ENCODE measurements at places on chromosomes 11 and 22.
A peak's percentile ranks its signal among the peaks of the same experiment; 100 is the strongest.

GRCh38 chr22:22458896-22459588 lies 49.5 kb downstream of the ZNF280B start:
- DNase-seq: peak; percentile 16
- H3K27me3 ChIP-seq: peaks cover 25% of the 10 kb centered on the region
- H3K4me1 ChIP-seq: no peaks in the 10 kb centered on the region
- no peaks in the 10 kb centered on the region for H3K36me3 ChIP-seq
- H3K27ac ChIP-seq: no peak overlapping the region

DNA sequence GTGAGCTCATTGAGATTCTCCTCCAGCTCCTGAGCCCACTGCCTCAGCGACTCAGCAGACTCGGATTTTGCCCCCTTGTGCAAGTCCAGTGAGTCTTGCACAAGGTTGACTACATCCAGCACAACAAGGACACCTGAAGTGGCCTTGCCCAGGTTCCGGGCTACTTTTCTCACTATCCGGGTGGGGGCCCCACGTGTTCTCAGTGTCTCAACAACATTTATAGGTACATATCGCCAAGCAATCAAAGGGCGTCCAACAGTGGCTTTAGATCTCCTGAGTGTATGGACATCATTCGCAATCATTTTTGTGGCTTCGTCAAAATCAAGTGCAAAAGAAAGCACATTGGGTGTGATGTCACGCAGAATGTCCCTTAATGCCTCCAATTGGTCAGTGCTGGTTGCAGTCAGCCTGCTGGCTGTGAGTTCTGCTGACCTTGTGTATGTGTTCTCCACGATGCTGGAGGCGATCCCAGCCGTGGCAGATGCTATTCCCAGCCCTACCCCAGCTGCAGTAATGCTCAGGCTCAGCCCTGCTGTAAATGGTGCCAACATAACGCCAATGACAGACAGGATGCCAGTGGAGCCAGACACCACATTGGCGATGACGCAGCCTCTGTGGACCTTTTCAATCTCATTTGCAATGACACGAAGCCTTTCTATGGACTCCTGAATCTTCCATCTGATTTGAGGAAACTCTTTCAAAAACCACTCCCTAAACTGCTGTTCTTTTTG lies 10.3 kb downstream of the APOL4 start:
- no peak for DNase-seq
- H3K4me3 ChIP-seq: no peak overlapping the region
- no peak overlapping the region for H3K27ac ChIP-seq
- H3K27me3 ChIP-seq: no peaks in the 10 kb centered on the region

- no peak overlapping the region for H3K27ac ChIP-seq
- H3K4me3 ChIP-seq: no peak overlapping the region
- no peak for DNase-seq
- no peaks in the 10 kb centered on the region for H3K4me1 ChIP-seq
- H3K27me3 ChIP-seq: no peaks in the 10 kb centered on the region
Observed at GRCh38 chr11:84345597-84345996, 1059.4 kb upstream of the CCDC90B start.

DNA sequence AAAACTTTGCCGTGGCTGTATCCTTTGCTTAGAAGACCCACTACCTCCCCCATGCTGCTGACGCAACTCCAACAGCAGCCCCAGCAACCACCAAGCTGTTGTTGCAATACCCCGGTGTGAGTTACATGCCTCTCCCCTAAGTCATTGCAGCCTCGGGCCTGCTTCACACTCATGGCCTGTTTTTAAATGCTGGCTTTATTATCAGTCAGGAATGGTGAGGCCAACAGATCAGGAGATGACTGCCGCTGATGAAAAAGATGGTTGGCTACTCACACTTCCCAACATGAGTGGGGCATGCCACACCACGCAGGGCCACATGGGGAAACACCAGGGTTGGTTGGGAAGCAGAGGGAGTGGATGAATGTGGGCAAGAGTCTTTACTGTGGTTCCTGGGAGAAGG lies 171.5 kb upstream of the SYT13 start:
- H3K36me3 ChIP-seq: no peaks in the 10 kb centered on the region
- H3K27me3 ChIP-seq: no peaks in the 10 kb centered on the region
- no peak overlapping the region for H3K4me3 ChIP-seq
- no peak overlapping the region for H3K27ac ChIP-seq
- no peaks in the 10 kb centered on the region for H3K4me1 ChIP-seq

DNA sequence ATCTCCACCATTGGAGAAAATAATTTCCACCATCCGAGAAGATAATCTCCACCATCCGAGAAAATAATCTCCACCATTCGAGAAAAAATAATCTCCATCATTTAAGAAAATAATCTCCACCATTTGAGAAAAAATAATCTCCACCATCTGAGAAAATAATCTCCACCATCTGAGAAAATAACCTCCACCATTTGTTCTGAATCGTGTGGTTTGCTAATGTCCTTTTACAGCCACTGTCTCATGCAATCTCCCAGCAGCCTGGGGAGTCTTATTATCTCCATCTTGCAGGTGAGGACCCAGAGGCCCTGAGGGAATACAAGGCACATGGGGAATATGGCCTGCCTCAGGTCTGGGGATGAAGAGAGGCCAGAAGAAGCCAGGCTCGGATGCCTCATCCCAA lies 54.1 kb upstream of the TCF20 start:
- peak overlapping the region; percentile 40 for H3K4me3 ChIP-seq
- H3K36me3 ChIP-seq: no peaks in the 10 kb centered on the region
- H3K27me3 ChIP-seq: no peaks in the 10 kb centered on the region

GRCh38 chr11:28072321-28072720 lies 35.6 kb downstream of the KIF18A start:
- H3K4me1 ChIP-seq: no peaks in the 10 kb centered on the region
- no peak overlapping the region for H3K27ac ChIP-seq
- no peak overlapping the region for H3K4me3 ChIP-seq
- DNase-seq: no peak
- H3K36me3 ChIP-seq: peaks cover 16% of the 10 kb centered on the region

DNA sequence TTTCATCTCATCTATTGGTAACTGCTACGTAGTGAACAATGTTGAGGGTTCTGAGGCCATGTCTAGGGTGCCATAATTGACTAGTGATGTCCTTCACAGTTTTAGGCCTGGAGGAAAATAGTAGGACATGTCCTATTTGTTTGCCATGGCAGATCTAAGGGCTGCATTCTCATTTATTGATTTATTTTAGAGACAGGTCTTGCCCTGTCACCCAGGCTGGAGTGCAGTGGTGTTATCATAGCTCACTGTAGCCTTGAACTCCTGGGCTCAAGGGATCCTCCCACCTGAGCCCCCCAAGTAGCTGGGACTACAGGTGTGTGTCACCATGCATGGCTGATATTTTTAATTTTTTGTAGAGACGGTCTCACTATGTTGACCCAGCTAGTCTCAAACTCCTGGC lies 5.2 kb downstream of the CEP164 start:
- peaks cover 10% of the 10 kb centered on the region for H3K4me1 ChIP-seq
- H3K36me3 ChIP-seq: no peaks in the 10 kb centered on the region
- no peaks in the 10 kb centered on the region for H3K27me3 ChIP-seq
- no peak overlapping the region for H3K27ac ChIP-seq
- DNase-seq: no peak

GRCh38 chr22:20437613-20438426 lies at the start of gene SCARF2:
TSS of gene SCARF2 (minus strand) at chr22:20437825. CDS start at chr22:20437754, 71 bp downstream.
- H3K4me3 ChIP-seq: peak within 1 kb of the TSS; percentile 39
- DNase-seq: peak; percentile 34
- H3K27me3 ChIP-seq: peaks cover 23% of the 10 kb centered on the region
- H3K27ac ChIP-seq: no peak within 1 kb of the TSS

- H3K4me3 ChIP-seq: no peak overlapping the region
- no peaks in the 10 kb centered on the region for H3K36me3 ChIP-seq
- H3K27ac ChIP-seq: no peak overlapping the region
- no peaks in the 10 kb centered on the region for H3K27me3 ChIP-seq
- DNase-seq: no peak
Observed at GRCh38 chr11:37907436-37908218, 1309.6 kb upstream of the RAG2 start.

DNA sequence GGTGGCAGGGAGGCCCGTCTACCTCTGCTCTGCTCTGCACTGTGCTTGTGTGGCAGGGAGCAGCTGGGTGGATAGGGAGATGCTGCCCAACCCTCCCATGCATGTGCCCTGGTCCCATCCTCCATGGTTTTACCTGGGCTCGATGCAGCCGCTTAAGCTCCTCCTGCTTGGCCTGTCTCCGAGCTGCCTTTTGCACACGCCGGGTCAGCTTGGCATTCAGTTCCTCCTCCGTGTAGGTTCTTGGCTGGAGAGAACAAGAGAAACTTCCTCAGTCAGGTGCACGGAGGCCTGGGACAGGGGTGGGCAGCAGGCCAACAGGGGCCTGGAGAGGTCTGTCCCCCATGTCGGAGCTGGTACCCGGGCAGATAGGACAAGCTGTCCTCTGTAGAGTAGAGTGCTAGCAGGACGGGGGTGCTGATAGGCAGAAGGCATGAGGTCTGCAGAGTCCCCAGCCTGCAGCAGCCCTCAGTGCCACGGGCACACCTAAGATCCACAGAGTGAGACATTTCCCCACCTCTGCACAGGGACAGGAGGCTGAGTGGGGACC lies 36.4 kb upstream of the BID start:
- no peak overlapping the region for H3K27ac ChIP-seq
- no peaks in the 10 kb centered on the region for H3K4me1 ChIP-seq
- peaks cover 52% of the 10 kb centered on the region for H3K36me3 ChIP-seq
- no peak for DNase-seq

DNA sequence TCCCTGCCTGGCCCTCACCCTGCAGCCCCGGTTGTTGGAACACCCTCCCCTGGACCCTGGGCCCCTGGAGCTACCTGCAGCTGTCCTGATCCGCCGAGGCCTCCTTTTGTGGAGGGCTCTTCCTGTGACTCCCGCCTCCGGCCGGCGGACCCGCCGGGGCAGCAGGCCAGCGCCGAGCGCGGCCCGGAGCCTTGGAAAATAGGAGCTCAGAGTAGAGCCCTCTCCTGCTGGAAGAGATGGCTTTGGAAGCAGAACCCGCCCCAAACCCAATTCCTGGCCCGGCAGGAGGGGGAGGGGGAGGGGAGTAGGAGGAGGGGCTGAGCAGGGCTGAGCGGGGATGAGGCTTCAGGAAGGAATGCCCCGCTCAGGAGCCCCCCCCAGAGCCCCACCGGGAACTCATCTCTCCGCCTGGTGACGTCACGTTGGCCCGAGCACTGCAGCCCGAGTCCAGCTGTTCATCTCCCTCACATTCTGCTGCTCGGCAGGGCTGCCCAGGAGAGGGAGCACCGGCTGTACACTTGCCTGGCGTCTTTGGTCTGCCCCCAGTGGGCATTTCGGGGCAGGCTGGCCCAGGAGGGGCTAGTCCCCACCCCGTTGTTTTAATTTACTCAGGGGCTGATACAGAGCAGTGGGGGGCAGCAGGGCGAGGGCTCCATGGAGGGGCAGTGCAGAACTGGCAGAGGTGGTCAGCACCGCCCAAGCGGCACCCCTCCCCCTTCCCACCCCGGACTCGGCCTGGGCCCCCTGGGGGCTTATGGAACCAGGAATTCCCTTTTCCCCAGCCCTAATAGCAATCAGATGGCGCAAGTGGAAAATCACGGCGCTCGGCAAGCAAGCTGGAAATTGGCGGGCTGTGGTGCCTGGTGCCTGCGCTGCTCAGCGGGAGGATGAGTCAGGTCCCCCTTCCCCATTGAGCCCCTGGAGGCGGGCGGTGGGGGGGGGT lies at the start of gene MRGPRF:
Gene MRGPRF, minus strand, starts transcription at position 238 of the 943 bp plus-strand sequence. CDS start 3,345 bp downstream, outside the sequence.
- peak; percentile 13 for DNase-seq
- H3K4me3 ChIP-seq: no peak within 1 kb of the TSS
- H3K27me3 ChIP-seq: peaks cover 73% of the 10 kb centered on the region
- H3K27ac ChIP-seq: no peak within 1 kb of the TSS
- no peaks in the 10 kb centered on the region for H3K36me3 ChIP-seq

GRCh38 chr11:40722179-40722795 lies 737.2 kb downstream of the LRRC4C start:
- H3K4me1 ChIP-seq: no peaks in the 10 kb centered on the region
- no peaks in the 10 kb centered on the region for H3K27me3 ChIP-seq
- H3K27ac ChIP-seq: no peak overlapping the region
- peak; percentile 43 for DNase-seq
- no peak overlapping the region for H3K4me3 ChIP-seq

- peaks cover 17% of the 10 kb centered on the region for H3K4me1 ChIP-seq
- no peak overlapping the region for H3K27ac ChIP-seq
- H3K4me3 ChIP-seq: no peak overlapping the region
- DNase-seq: no peak
Observed at GRCh38 chr11:96391698-96392307, 2.0 kb downstream of the JRKL start.

GRCh38 chr11:65384301-65384889 lies 1.9 kb upstream of the SLC25A45 start:
- peaks cover 12% of the 10 kb centered on the region for H3K36me3 ChIP-seq
- H3K27me3 ChIP-seq: no peaks in the 10 kb centered on the region
- no peak overlapping the region for H3K4me3 ChIP-seq
- DNase-seq: no peak
- peak overlapping the region; percentile 51 for H3K27ac ChIP-seq

DNA sequence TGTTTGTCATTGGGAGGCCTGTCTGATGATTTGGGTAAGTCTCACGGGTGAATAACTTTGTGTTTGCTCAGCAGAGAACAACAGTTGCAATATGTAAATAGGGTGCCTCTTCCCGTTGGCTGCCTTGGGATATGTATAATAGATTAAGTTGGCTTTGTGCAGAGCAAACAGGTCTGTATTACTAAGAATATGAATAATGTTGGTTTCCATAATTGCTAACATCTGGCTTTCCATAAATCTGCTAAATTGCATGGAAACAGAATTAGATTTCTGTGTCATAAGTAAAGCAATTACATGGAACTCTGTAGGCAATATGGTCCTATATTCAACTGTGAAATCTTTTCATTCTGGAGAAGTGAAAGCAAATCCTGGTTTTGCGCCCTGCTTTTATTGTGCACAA lies 636.0 kb upstream of the ANO5 start:
- no peak overlapping the region for H3K4me3 ChIP-seq
- no peaks in the 10 kb centered on the region for H3K4me1 ChIP-seq
- no peaks in the 10 kb centered on the region for H3K36me3 ChIP-seq
- H3K27me3 ChIP-seq: no peaks in the 10 kb centered on the region
- no peak overlapping the region for H3K27ac ChIP-seq

DNA sequence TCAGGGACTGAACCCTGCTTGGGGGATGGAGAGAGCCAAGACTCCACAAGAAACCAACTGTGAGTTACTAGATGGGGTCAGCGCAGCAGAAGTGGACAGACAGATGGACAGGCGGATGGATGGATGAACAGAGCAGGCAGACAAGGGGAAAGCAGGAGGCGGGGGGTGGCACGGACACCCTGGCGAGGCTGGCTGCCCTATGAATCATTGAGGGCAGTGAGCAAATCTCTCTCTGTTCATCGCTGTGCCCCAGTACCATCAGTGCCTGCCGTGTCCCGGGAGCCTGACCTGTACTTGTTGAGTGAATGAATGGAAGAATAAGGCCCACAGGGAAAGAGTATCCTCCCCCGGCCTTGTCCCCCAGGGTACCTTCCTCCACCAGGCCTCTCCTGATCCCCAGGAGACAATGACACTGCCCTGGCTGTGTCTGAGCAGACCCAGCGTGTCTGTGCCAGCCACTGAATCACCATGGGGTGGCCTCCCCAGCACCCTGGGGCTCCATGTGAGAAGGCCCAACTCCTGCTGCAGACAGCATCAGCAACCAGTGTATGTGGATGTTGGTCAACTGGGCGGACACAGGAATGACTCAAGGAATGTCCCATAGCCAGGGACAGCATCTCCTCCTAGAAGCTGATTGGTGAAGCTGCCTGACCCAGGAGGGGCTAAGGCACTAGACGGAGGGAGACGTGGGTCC lies 5.1 kb upstream of the KLHL35 start:
- H3K4me1 ChIP-seq: no peaks in the 10 kb centered on the region
- no peak for DNase-seq
- no peak overlapping the region for H3K27ac ChIP-seq
- H3K4me3 ChIP-seq: no peak overlapping the region
- H3K27me3 ChIP-seq: peaks cover 8% of the 10 kb centered on the region
- no peaks in the 10 kb centered on the region for H3K36me3 ChIP-seq

All from common myeloid progenitor, CD34-positive (primary cell).